Activated CD4-positive, alpha-beta T cell treated with anti-CD3 and anti-CD28 coated beads for 4 hours (primary cell): ENCODE measurements at places on chromosomes 3 and 15.
A peak's percentile ranks its signal among the peaks of the same experiment; 100 is the strongest.

GRCh38 chr3:17038900-17039553 lies 154.3 kb downstream of the PLCL2 start:
- no peak for DNase-seq

DNA sequence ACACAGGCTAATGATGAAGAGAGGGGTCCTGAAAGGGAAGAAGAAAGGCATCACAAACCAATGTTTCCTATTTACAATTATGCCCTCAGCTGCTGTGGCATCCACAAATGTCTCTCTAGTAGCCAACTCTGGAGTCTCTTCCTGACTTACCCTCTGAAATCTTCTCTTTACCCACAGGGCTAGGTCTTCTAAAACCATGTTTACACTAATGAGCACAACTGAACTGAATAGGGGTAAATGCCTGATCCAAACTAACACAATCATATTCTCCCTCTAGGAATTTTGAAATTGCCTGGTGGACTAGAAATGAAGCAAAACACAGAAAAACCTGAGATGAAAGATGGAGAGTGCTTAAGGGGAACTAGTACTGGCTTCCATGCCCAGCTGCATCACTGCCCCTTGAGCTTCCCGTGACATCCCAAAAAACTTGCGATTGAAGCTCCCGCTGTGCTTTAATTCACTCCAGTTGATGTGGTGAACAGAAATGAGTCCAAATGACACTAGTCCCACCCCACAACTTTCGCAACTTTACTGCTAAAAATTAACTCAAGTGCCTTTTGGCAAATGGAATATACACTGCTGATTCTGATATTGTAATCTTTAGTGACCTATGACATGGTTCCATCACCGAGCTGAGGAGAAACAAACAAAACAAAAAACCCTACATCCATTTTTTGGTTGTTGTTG lies 32.8 kb downstream of the CFAP20DC start:
- DNase-seq: no peak

GRCh38 chr15:27820232-27820631 lies 278.9 kb downstream of the OCA2 start:
- DNase-seq: no peak

DNA sequence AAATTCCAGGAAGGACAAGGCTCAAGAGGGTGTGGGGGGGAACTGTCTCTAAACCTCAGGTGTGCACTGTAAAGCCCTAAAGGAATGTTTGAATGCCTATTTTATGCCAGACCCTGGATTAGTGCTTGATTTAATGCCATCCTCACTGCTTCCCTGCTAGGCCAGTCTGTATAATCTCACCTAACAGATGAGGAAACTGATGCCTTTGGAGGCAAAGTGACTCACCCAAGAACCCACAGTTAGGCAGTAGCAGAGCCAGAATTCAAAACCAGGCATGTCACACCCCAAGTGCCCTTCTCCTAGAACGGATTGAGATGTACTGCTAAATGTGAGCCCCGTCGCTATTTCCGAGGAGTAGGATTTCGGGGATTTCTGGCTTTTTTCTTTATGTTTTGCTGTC lies 7.8 kb downstream of the CAMK1 start:
- no peak for DNase-seq

GRCh38 chr3:132228923-132229322 lies 88.3 kb upstream of the ACP3 start:
- no peak for DNase-seq

DNA sequence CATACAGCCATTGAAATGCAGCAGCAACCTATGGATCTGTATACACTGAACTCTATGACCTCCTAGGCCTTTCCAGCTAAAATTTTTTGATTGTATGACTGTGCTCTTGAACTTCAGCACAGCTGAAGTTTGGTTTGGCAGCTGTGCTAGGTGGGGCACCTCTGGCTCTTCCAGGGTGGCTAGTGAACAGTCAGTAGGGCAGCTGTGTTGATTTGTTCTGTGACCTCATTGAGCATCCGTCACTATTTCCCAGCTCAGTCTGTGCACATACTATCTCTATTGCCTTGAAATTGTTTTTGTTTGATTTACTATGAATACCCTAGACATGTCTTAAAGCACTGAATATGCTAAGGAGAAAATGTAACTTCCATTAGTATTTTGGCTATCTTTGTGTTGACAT lies 363.2 kb upstream of the NAALADL2 start:
- no peak for DNase-seq

GRCh38 chr3:137264071-137264820 lies 306.5 kb downstream of the IL20RB start:
- no peak for DNase-seq

DNA sequence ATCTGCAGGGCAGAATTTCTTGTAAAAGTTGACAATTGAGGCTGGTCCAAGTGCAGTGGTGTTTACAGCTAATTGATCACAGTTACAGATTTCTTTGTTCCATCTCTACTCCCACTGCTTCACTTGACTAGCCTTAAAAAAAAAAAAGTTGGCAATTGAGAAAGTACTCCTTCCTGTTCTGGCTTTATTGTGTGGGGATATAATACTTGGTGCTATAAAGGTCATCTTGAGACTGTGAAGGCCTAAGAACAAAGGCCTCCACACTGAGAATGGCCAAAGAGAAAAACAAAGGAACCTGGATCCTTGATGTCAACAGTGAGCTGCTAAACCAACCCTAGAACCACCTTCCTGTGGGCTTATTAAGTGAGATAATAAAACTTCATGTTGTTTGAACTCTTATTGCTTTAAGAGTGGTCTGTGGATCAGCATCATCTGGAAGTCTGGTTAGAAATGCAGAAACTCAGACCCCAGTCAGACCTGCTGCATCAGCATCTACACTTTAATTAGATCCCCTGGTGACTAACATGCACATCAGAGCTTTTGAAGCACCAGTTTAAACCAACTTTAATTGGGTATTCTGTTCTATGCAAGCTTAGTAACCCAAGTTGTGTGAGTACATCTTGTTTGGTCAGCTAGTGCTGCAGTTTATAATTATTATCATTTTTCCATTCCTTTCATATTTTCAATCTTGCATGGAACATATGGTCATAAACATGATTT lies 55.2 kb downstream of the TMOD3 start:
- no peak for DNase-seq

GRCh38 chr3:116770815-116771450 lies 61.4 kb downstream of the TUSC7 start:
- no peak for DNase-seq

DNA sequence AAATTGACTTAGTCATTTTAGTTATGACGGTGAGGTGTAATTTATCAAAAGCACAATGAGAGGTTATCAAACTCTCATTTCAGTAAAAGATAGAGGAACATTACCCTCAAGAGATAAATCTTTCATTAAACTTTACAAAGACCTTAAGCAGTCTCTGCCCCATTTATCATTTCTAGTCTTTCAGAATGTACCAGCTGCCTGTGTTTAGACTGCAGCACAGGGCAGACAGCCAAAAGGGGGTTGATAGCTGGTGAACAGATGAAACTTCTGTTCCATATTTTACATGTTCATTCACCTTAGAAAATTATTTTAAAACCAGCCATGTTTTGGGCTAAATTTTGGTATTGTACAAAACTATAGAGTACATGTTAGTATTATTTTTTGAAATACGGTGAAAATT lies 514.6 kb upstream of the CNTN3 start:
- DNase-seq: no peak

- DNase-seq: no peak
Measured at GRCh38 chr3:111944372-111944771, 34.5 kb upstream of the ABHD10 start.

GRCh38 chr3:139355476-139355875 lies 11.7 kb downstream of the MRPS22 start:
- DNase-seq: no peak

GRCh38 chr3:194313560-194314387 lies 37.4 kb downstream of the CPN2 start:
- DNase-seq: no peak

GRCh38 chr3:17982211-17982880 lies 239.9 kb upstream of the TBC1D5 start:
- no peak for DNase-seq

GRCh38 chr15:101028772-101029438 lies 109.7 kb downstream of the LRRK1 start:
- DNase-seq: no peak

GRCh38 chr3:55884491-55885285 lies 397.6 kb upstream of the WNT5A start:
- no peak for DNase-seq

GRCh38 chr3:127029658-127030507 lies 47.0 kb downstream of the PLXNA1 start:
- no peak for DNase-seq

DNA sequence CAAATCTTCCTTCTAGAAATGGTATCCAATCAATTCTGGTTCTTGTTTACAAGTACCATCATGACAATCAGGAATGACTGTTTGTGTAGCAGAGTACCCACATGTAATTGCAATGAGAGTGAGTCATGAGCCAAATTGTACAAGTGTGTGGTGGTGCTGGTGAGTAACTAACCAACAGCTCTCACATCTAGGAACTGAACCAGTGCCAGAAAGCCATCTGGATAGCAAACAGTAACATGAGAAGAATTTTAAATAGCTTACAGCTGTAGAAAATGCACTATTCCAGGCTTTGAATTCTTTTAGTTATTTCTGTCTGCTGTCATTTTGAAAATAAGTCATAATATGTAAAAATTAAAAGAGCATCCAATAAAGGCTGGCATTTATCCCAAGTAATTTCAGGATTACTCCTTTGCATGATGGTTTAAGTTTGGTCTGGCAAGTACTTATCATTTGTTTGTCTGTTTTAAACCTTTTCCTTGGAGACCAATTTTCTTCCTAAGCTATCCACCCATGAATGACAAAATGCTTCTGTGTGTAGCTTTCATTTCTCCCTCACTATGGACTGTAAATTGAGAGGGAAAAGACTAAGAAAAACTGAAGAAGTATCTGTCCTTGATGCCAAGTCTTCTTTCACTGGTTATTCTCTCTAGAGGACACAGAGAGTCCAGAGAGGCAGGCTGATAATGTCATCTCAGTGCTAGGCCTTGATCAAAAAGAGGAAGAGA lies 60.0 kb downstream of the PIK3CB start:
- no peak for DNase-seq

- DNase-seq: no peak
Measured at GRCh38 chr3:129615751-129616281, 9.3 kb upstream of the PLXND1 start.

- no peak for DNase-seq
Measured at GRCh38 chr3:14730703-14731382, 55.9 kb downstream of the C3orf20 start.

GRCh38 chr3:38497031-38497430 lies 891 bp downstream of the EXOG start:
- DNase-seq: no peak

- no peak for DNase-seq
Measured at GRCh38 chr15:69126054-69126469, 34.4 kb upstream of the GLCE start.

DNA sequence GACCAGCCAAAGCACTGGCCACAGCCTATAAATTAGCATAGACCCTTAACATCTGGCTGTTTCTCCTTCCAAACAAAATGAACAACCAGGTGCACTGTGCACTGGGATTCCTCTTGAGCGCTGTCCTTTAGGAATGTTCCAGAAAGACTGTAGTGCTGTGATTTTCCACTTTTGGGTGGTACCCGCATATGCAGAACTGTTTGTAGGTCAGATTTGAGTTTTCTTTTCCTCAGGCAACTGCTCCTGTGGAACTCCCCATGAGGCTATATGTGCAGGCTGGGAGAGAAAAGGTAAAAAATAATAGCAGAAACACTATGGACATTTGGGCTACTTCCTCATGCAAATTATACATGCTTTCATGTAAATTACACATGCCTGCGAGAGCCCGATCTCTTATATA lies 139.1 kb downstream of the CHST2 start:
- no peak for DNase-seq

GRCh38 chr15:101813803-101814534 lies 2.0 kb downstream of the OR4F15 start:
- DNase-seq: no peak

DNA sequence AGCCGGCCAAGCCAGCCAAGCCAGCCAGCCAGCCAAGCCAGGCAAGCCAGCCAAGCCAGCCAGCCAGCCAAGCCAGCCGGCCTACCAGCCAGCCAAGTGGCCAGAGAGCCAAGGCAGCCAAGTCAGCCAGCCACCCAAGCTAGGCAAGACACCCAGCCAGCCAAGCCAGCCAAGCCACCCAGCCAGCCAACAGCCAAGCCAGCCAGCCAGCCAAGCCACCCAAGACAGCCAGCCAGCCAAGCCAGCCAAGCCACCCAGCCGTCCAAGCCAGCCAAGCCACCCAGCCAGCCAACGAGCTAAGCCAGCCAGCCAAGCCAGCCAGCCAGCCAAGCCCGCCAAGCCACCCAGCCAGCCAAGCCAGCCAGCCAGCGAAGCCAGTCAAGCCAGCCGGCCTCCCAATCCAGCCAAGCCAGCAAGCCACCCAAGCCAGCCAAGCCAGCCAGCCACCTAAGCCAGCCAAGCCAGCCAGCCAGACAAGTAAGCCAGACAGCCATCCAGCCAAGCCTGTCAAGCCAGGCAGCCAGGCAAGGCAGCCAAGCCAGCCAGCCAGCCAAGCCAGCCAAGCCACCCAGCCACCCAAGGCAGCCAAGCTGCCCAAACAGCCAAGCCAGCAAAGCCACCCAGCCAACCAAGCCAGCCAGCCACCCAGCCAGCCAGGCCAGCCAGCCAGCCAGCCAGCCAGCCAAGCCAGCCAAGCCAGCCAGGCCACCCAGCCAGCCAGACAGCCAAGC lies 200.5 kb downstream of the GOLGA6L6 start:
- DNase-seq: peak; percentile 60

- no peak for DNase-seq
Measured at GRCh38 chr3:3170998-3171397, 8.5 kb downstream of the CRBN start.

GRCh38 chr3:124529826-124530571 lies 200.3 kb upstream of the UMPS start:
- DNase-seq: no peak

- DNase-seq: no peak
Measured at GRCh38 chr3:151999936-152000335, 126.5 kb downstream of the SUCNR1 start.

DNA sequence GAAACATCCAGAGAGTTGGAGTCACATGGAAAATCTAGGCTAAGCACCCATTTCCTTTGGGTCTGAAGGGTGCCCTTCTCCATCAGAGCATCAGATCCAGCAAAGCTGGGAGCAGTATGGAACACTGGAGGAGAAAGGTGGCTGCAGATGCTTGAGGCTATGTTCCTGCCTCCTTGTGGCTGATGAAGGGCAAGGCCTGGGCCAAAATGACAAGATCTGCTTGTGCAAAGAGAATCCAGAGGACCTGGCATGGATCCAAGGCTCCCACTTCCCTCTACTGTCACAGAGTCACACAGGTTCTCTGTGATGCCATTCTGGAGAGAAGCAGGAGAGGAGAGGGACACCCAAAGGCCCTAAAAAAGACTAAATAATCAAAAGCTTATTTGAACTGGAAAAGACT lies 9.2 kb upstream of the ATP8B4 start:
- DNase-seq: no peak

DNA sequence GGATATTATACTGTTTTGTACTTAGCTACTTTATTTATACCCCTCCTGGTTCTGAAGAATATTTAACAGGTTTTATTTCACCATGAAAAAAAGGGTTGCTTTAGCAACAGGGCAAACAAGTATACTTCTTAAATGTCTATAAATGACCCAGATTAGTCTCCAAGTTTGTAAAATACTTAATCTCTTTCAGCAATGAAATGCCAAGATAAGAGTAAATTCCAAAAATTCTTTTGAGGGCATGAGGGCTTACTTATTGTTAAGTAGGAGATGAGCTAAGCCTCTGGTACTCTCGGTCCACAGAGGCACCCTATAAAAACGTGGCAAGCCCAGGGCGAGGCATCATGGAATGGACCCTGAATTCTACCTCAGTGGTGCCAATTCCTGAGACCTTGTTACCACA lies 264.8 kb upstream of the NSMCE3 start:
- DNase-seq: no peak

GRCh38 chr15:71611553-71612396 lies 198.6 kb upstream of the NR2E3 start:
- DNase-seq: no peak

- DNase-seq: no peak
Measured at GRCh38 chr15:26634319-26634718, 138.5 kb downstream of the GABRB3 start.
